Central memory CD8-positive, alpha-beta T cell (primary cell): ENCODE measurements at places on chromosomes 7 and 10.

DNA sequence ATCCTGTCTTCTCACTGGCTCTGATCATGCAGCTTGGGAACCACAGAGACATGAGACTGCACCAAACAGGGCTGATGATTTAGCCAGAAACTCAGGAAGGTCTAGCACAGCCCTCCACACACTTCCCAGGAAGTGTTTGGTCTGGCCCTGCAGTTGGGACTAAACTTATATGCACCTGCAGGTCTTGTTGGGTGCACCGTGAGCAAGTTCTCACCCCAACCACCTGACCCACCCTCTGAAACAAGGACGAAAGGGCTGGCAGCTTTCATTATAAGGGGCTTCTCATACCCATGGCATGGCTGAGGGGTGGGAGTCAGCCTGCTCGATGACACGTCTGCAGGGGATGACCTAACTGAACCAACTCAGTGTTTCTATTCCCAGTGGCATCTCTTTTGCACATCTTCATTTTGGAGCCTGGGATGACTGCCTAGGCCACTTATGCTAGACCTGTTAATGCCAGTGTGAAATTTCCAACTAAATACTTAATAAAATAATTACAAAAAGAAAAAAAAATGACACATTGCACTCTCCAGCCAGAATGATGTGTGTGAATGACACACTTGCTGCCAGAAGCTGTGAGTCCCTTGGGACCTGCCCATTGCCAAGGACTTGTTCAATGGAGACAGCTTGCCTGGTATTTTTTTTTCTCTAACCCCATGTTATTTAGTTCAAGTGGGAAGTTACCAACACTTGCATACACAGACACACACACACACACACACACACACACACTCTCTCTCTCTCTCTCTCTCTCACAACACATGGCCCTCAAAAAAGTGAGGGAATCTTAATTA is 102.6 kb downstream of the NEURL1 start:
- H3K36me3 ChIP-seq, result no peaks in the 10 kb centered on the region

DNA sequence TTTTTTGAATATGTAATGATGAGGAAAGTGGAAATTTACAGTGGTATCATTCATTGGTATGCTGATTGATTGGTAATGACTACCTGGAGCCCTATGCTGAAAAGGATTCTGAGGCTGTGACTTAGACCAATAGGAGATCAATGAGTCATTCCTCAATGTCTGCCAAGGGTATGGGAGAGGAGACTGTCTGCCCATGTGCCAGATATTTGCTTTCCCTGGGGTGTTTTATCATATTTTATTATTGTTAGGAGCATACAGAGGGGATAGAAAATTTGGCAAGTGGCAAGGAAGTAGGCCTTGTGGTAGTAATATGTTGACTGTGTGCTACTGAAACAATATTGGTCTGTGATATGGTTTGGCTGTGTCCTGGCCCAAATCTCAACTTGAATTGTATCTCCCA is 54.8 kb downstream of the ASAH2B start:
- no peak overlapping the region for H3K4me3 ChIP-seq
- no peak for DNase-seq
- peaks cover 75% of the 10 kb centered on the region for H3K27me3 ChIP-seq

- H3K36me3 ChIP-seq, result peaks cover 14% of the 10 kb centered on the region
- H3K27me3 ChIP-seq, result no peaks in the 10 kb centered on the region
- no peak overlapping the region for H3K4me3 ChIP-seq
- no peak overlapping the region for H3K27ac ChIP-seq
- H3K4me1 ChIP-seq, result peaks cover 13% of the 10 kb centered on the region
- DNase-seq, result no peak
Observed at GRCh38 chr7:5494320-5494682, 70.7 kb upstream of the TNRC18 start.

DNA sequence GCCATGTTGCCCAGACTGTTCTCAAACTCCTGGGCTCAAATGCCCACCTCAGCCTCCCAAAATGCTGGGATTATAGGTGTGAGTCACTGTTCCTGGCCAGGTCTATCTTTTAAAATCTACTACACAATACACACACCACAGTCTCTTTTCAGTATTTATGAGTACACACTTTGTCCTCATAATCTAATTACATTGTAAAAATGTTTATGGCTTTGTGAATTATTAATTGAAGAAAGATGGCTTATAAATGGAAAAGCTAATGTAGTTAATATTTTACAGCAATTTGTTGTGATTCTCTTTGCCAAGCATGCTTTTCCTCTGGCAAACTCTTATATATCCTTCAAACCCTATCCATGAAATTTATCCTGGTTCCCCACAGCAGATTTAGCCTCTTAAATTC is 22.0 kb downstream of the LAMB4 start:
- DNase-seq, result no peak
- H3K4me3 ChIP-seq, result no peak overlapping the region
- peaks cover 2% of the 10 kb centered on the region for H3K36me3 ChIP-seq
- H3K27ac ChIP-seq, result no peak overlapping the region
- H3K27me3 ChIP-seq, result no peaks in the 10 kb centered on the region

- H3K27me3 ChIP-seq, result peaks cover 18% of the 10 kb centered on the region
- H3K36me3 ChIP-seq, result no peaks in the 10 kb centered on the region
- no peak for DNase-seq
- H3K4me3 ChIP-seq, result no peak overlapping the region
Observed at GRCh38 chr7:107700570-107700969, 39.9 kb downstream of the SLC26A4 start.

- no peaks in the 10 kb centered on the region for H3K36me3 ChIP-seq
- H3K27ac ChIP-seq, result no peak overlapping the region
- no peak for DNase-seq
- peaks cover 16% of the 10 kb centered on the region for H3K27me3 ChIP-seq
Observed at GRCh38 chr7:116732788-116733694, 61.0 kb downstream of the MET start.

DNA sequence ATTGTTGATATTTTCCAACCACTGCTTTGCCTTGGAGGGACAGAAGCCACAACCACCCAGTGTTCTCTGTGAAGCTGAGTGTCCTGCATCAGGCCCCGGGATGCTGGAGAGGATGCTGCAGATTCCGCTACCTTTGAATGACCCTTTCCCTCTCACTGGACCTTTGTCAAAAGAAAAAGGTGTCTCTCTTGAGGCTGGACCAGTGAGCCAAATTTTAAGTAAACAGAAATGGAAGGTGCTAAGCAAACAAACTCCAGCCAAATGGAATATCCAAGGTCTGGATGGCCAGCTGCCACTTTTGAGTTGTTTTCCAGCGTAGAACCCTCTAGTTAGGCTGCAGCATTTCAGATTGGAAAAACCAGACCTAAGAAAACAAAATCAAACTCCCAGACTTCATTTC is 145.5 kb downstream of the TRIL start:
- no peaks in the 10 kb centered on the region for H3K4me1 ChIP-seq
- H3K4me3 ChIP-seq, result no peak overlapping the region
- no peak for DNase-seq
- H3K27ac ChIP-seq, result no peak overlapping the region
- H3K27me3 ChIP-seq, result peaks cover under 1% of the 10 kb centered on the region

DNA sequence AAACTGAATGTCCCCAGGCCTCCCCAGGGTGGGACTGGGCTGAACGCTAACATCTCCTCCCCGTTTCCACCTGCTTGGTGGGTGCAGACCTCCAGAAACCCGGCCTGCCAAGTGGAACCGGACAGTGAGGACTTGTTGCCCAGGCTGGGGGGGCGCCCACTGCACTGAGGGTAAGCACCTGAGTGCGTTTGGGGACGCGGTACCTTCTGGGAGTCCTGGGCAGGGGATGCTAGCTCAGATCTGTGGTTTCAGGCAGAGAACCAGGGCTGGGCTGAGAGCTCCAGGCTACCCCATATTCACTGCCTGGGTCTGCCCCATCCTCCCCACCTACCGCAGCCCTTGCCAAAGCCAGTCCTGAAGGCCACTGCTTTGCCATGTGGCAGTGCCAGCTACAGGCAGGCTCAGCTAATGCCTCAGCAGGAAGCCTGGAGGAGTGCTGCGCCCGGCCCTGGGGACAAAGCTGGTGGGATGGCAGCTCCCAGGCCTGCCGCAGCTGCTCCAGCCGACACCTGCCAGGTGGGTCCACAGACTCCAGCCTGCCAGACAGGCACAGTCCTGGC is 3.5 kb upstream of the ZNF467 start:
- H3K4me3 ChIP-seq, result no peak overlapping the region
- H3K36me3 ChIP-seq, result no peaks in the 10 kb centered on the region
- H3K4me1 ChIP-seq, result no peaks in the 10 kb centered on the region
- no peak overlapping the region for H3K27ac ChIP-seq

GRCh38 chr7:72413886-72414285 is 1.7 kb upstream of the CALN1 start:
- no peak overlapping the region for H3K27ac ChIP-seq
- no peaks in the 10 kb centered on the region for H3K36me3 ChIP-seq
- no peak overlapping the region for H3K4me3 ChIP-seq

GRCh38 chr7:139183878-139184338 is 47.1 kb upstream of the UBN2 start:
- no peak for DNase-seq
- no peaks in the 10 kb centered on the region for H3K4me1 ChIP-seq
- H3K27me3 ChIP-seq, result no peaks in the 10 kb centered on the region
- peaks cover 3% of the 10 kb centered on the region for H3K36me3 ChIP-seq

DNA sequence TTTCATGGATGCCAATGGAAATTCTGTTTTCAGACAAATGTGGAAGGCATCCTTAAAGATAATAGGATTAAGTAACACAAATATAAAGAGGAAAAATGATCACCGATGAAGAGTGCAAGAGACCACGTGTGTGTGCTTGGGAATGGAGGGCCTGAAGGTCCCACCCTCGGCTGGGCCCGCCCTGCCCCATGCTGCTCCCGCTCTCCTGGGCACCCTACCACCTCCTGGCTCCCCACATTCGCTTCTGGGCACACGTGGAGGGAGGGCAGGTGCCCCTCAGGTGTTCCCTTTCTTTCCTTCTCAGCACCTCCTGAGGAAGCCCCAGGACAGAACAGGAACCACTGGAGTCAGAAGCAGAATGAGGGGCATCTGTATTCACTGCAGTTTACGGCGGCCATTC is 367.6 kb downstream of the DNAJB6 start:
- H3K36me3 ChIP-seq, result no peaks in the 10 kb centered on the region
- no peak for DNase-seq
- H3K4me1 ChIP-seq, result no peaks in the 10 kb centered on the region
- H3K4me3 ChIP-seq, result no peak overlapping the region
- peaks cover 72% of the 10 kb centered on the region for H3K27me3 ChIP-seq

DNA sequence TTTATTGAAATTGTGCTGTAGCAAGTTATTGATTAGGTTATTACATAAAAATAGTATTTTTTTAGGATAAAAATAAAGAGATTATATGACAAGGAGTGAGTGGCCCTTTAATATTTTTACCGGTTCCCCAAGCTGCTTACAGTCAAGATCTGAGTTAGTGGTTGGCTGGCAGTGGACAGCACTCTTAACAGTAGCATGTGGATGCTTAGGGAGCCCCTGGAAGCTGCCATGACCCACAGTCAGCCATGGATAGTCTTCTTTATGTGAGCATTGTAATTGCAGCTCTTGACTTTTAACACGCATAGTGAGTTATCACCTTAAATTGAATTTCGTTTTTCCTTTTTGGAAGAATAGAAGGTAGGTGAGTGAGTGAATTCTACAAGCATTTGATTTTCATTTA is 22.1 kb downstream of the RAB18 start:
- no peak for DNase-seq
- peaks cover 85% of the 10 kb centered on the region for H3K4me1 ChIP-seq
- no peaks in the 10 kb centered on the region for H3K27me3 ChIP-seq
- peaks cover 12% of the 10 kb centered on the region for H3K36me3 ChIP-seq
- no peak overlapping the region for H3K27ac ChIP-seq
- no peak overlapping the region for H3K4me3 ChIP-seq

DNA sequence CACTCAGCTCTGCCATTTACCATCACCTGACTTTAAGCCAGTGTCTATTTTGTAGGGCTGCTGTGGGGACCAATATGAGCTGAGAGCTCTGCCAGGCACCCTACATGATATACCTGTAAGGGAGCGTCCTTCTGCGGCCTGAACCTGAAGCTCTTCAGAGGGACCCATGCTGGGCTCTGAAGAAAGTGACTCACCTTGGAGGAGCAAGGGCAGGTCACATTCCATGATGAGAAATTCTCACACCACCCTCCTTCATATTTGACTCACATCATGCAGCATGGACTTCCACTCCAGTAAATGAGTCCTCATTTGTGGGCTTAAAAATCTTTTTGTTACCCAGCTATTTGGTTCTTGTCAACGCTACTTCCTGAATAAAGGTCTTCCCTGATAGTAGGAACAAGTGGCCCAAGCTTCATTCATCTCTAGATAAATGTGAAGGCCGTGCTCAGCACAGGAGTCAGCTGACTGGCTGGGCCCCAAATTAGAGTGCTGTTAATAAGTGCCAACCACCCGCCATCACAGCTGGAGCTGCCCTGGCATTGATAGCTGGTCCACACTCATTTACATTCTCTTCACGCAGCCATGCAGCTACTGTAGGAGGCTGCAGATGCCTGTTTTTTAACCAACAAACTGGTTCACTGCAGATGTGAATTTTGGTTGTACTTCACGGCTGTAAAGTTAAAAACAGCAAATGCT is 78.4 kb downstream of the RNF216 start:
- no peak for DNase-seq
- H3K27ac ChIP-seq, result no peak overlapping the region
- no peaks in the 10 kb centered on the region for H3K27me3 ChIP-seq
- peaks cover 23% of the 10 kb centered on the region for H3K36me3 ChIP-seq

GRCh38 chr10:17607603-17608332 is 9.4 kb downstream of the HACD1 start:
- H3K4me1 ChIP-seq, result no peaks in the 10 kb centered on the region
- no peaks in the 10 kb centered on the region for H3K36me3 ChIP-seq
- H3K27ac ChIP-seq, result no peak overlapping the region
- no peak overlapping the region for H3K4me3 ChIP-seq
- no peaks in the 10 kb centered on the region for H3K27me3 ChIP-seq
- no peak for DNase-seq

- no peaks in the 10 kb centered on the region for H3K27me3 ChIP-seq
- DNase-seq, result no peak
- no peaks in the 10 kb centered on the region for H3K4me1 ChIP-seq
- H3K4me3 ChIP-seq, result no peak overlapping the region
Observed at GRCh38 chr10:130807096-130807495, 504.4 kb downstream of the TCERG1L start.

- no peak overlapping the region for H3K27ac ChIP-seq
- DNase-seq, result no peak
- H3K4me3 ChIP-seq, result no peak overlapping the region
- H3K4me1 ChIP-seq, result peaks cover 24% of the 10 kb centered on the region
- peaks cover 1% of the 10 kb centered on the region for H3K36me3 ChIP-seq
- H3K27me3 ChIP-seq, result no peaks in the 10 kb centered on the region
Observed at GRCh38 chr7:28065721-28066285, 114.8 kb downstream of the JAZF1 start.

DNA sequence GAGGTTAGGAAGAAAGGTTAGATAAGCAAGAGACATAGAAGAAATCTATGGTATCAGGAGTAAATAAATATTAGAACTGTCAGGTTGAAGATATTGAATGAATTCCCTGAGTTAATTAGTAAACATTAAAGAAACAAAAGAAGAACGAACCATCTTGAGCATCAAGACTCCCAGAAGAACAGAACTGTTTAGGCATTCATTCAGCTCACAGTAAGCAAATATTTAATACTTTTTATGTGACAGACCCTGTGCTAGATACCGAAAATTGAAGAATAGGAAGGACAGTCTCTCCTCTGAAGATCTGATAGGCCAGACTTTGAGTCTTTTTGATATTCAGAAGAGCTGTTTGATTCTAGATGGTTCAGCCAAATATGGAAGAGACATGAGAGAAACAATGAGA is 731.5 kb downstream of the XPNPEP1 start:
- no peak overlapping the region for H3K27ac ChIP-seq
- DNase-seq, result no peak
- no peaks in the 10 kb centered on the region for H3K36me3 ChIP-seq
- no peak overlapping the region for H3K4me3 ChIP-seq
- no peaks in the 10 kb centered on the region for H3K27me3 ChIP-seq
- H3K4me1 ChIP-seq, result no peaks in the 10 kb centered on the region

GRCh38 chr10:97412891-97413304 is 11.8 kb upstream of the RRP12 start:
- peak overlapping the region; percentile 28 for H3K4me3 ChIP-seq
- DNase-seq, result no peak
- peak overlapping the region; percentile 82 for H3K27ac ChIP-seq
- peaks cover 8% of the 10 kb centered on the region for H3K36me3 ChIP-seq
- peaks cover 28% of the 10 kb centered on the region for H3K4me1 ChIP-seq
